ENCODE measurements at places on chromosomes 7 and 10.

DNA sequence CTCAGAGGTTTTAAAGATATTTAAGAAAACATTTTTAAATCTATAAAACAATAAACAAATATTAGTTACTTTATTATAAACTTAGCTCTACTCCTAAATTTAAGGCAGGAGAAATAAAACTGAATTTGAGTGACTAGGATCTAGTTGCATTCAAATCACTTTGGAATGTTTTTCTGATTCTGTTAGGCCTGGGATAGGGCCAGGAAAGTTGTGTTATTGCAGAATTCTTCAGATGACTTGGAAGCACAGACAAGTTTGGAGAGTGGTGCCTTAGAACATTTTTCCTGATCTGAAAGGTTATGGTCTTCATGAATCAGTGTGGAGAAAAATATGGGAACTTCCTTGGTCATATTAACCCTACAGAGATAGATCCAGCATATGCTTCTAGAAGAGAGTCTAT, 15.6 kb upstream of the SLC25A13 start:
- no peak for DNase-seq

GRCh38 chr7:4091767-4092166, 590.3 kb upstream of the FOXK1 start:
- no peak for DNase-seq

DNA sequence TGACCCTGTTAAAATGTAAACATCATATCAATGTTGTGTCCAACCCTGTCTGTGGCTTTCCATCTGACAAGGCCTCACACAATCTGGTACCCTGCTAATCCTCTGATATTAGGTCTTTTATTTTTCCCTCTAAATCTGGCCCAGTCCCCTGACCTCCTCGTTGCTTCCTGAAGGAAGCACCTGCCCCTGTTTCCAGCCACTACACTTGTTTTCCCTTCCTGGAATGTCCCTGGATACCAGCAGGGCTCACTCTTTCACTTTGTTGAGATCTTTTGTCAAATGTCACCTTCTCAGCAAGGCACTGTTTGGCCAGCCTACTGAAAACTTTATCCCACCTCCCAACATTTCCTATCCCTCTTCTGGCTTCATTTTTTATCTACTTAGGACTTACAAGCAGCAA, 2.1 kb downstream of the SAMD9L start:
- DNase-seq, result no peak

- no peak for DNase-seq
These were observed 28.3 kb downstream of the NRP1 start for GRCh38 chr10:33306126-33306525.

DNA sequence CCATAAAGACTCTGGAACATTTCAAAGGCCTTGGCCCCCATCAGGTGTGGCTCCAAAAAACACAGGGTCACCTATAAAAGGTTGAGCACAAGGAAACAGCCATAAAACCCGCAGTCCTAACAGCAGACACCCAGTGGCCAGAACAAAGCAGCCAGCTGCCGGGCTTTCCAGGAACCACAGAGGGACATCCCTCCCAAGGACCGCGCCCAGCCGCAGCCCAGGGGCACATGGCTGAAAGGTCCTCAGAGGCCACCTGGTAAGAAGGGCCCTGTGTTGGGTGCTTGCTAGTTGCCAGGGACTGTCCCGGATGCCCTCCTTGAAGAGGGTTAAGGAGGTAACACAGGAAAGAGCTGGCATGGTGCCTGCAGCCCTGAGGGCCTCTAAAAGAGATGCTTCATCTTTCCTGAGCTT, 32.7 kb downstream of the KCNMA1 start:
- DNase-seq, result no peak

- DNase-seq, result no peak
These were observed 73.9 kb downstream of the TMEM130 start for GRCh38 chr7:98795741-98796493.

DNA sequence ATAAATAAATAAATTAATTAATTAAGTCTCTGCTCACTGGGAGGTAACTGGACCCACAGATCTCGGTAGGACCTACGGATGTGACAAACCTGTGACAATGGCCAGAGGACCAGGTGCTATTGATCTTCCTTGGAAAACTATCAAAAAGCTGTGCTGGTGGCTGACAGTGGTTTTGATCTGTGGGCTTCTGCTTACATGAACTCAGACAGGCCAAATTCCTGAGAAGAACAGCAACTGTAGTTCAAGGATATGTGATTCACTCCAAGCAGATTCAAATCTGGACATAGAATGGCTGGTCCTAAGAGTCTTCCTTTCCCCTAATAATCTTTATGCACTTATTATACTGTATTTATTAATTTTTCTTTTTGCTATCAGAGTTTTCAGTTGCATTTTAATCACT, 80.0 kb downstream of the ATXN7L1 start:
- no peak for DNase-seq

DNA sequence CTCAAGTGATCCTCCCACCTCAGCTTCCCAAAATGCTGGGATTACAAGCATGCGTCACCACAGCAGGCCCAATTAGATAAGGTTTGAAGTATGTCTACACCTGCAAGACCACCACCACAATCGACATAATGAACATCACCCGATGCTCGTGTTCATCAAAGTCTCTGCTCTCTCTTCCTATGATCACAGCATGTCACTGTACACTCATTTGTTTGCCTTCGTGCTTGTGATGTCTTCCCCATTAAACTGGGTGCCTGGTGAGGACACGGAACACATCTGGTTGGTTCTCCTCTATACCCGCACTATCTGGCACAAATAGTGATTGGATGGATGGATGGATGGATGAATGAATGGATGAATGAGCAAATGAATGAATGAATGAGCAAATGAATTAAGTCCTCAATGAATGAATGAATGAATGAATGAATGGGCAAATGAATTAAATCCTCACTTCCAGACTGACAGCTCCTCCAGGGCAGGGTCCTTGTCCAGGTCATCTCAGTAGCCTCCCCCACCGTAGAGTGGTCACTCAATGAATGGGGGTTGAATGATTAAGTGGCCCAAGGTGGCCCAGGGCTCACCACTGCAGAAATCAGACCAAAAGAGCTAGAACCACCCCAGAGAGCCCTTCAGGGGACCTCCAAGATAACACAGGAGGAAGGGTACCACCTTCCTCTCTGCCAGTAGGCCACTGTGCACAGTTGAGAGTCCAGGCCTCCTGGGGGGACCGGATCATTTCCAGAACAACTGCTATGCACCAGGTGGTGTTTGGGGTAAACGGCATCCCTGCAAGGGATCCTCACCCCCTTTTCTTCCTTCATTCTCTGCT, 101.9 kb upstream of the TNRC18 start:
- DNase-seq, result peak; percentile 26

- DNase-seq, result peak; percentile 29
These were observed 19.8 kb downstream of the DNAJB12 start for GRCh38 chr10:72334825-72335393.

DNA sequence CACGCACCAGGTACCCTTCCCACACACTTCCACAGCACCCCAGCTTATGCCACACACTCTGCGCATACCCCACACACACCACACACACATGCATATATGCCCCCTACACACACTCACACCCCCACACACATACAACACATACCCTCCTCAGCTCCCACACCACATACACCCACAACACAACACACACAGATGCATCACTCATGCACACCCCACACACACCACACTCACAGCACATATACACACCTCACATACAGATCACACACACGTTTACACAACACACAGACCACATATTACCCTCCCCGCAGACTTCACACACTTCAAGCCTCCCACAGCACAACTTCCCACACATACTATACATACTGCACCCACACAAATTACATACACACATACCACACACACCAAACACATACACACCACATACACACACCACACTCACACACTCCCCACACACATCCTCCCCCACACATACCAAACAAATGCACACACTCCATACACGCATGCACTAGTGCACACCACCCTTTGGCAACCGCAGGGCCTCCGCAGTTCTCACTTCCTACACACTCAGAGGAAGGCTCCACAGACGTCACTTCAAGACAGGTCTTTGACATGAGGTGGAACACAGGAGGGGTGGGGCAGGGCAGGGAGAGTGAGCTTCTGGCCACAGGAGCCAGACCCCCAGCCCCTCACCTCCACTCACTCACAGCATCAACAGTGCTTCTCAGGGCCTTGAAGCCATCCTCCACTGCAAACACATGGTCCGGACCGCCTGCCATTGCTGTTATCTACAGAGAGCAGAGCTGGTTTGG, 18.5 kb upstream of the ANTXRL start:
- no peak for DNase-seq

GRCh38 chr10:132955479-132955878, 13.1 kb upstream of the CFAP46 start:
- no peak for DNase-seq

DNA sequence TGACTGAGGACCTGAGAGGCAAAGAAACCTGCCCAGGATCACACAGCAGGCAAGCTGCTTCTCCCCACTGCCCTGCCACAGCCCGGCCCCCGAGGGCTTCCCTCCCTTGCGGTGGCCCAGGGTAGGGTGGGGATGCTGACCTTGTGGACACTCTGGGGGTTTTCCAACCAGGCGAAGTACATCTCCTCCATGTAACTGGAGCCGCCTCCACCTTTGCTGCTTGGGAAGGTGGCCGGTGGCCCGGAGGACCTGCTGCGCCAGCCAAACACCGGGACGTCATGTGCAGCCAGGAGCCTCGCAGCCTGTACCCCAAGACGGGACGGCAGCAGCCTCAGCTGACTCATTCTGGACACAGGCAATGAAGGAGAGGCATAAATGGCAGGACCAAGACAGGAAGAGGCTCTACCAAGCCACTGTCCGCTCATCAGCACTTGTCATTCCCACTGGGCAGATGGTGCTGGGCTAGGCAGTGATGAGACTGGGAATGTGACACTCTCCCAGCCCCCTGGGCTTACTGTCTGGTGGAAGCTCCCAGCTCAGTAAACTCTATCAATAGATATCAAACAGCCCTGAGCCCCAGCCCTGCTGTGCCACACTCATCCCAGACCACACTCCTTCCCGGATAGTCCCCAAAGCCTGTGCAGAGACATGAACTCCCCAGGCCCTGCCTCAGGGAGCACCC, 3.7 kb downstream of the OGDHL start:
- DNase-seq, result no peak

DNA sequence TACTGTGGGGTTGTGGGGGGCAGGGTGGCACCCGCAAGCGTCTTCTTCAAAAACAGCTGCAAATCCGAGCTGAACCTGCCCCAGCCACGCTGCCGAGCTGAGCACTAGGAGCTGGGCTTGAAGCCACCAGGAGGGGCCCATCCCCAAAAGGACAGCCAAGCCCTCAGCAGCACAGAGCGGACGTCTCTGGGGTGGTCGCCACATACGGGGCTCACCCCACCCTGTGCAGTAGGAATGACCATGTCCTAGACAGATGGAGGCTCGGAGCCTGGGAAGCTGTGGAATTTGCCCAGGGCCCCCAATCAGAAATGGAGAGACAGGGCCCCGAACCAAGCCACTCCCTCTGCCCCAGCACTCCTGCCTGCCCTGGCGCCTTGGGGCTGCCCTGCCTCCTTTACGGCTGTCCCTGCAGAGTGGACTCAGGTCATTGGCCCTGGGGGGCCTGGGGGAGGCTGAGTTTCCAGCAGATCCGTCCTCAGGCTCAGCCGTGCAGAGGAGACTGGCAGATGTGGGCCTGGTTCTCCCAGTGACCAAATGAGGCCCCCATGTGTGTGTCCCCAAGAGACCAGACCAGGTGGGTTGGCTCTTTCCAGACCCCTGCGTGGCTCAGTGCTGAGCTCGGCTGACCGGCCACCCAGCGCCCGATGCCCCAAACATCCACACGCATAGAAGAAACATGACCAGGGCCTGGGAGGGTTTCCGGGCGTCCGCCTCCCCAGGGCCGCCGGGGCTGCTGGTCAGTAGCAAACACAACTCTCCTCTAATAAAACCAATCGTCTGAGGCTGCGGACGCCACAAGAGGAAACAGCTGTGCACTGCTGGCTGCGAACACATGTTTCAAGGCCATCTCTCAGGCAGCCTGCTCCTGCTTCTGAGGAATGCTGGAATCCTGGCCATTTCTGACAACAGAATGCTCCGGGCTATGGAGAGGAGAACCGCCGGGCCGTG, 54.9 kb downstream of the PDGFA start:
- DNase-seq, result no peak

DNA sequence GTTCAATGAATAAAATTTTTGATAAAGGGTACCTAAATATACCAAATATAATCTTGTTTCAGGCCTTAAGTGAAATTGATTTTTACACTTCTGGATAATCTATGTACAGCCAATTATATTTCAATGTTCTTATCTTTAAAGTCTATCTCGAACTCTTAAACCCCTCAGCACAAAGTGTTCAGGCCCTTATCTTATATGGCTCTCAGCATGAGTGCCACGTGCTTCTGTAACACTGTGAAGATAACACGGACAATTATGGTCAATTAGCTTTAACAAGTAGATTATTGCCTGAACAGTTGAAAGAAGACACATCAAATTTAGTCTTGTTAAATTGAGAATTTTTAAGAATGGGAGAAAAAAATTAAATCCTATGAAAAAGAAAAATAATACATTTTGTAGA, 40.4 kb upstream of the DMTF1 start:
- no peak for DNase-seq

DNA sequence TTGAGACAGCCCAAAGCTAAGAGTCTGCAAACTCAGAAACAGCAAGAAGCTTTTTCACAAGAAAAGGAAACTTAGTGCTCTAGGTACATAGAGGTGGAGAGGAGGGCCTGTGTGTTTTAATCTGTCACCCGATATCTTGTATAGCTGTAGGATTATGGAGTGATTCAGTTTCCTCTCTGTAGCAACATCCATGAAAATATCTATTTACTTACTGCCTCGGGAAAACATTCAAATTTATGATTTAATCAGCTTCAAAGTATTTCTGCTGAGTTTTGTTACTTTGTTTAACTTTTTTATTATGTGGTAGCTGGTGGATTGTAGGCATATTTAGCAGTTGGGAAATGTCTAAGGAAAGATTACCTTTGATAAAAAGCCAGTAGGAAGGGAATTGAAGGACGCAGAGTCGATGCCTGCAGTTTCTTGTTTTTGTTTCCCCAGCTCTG, 292.0 kb downstream of the CCDC3 start:
- no peak for DNase-seq

DNA sequence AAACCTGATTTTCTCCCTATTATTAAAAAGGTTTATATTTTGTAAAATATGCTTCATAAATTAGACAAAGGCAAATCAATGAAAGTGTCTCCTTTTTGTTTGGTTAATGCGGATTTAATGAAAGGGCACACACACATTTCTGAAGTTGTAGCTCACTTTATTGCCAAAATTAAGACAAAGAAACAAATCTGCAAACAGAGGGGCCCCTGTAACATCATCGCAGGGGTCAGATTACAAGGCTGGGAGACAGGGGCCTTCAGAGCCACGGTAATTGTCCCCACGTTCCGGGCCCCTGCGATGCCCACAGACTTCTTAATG, 22.4 kb downstream of the FGFBP3 start:
- DNase-seq, result no peak

Measured in NCI-H2081 (cell line).